ENCODE measurements at places on chromosomes 4 and X.

GRCh38 chrX:109384699-109385098 is 97.2 kb downstream of the GUCY2F start:
- no peak for DNase-seq

GRCh38 chrX:43641691-43642090 is 14.4 kb upstream of the MAOA start:
- DNase-seq: no peak

GRCh38 chr4:184265546-184266351 is 48.1 kb upstream of the ENPP6 start:
- DNase-seq: peak; percentile 59

GRCh38 chrX:132401935-132402334 is 86.9 kb downstream of the MBNL3 start:
- DNase-seq: no peak

DNA sequence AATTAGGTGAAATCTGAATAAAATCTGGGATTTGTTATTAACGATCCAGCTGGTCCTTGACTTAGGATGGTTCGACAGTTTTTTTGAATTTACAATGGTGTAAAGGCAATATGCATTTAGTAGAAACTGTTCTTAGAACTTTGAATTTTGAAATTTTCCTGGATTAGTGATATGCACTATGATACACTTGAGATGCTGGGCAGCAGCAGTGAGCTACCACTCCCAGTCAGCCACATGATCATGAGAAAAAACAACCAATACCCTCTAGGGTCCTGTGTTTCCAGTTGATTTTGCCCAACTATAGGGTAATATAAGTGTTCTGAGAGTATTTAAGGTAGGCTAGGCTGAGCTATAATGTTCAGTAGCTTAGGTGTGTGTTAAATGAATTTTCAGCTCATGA is 303.7 kb downstream of the GPAT3 start:
- DNase-seq: no peak

GRCh38 chrX:39724544-39724943 is 373.2 kb downstream of the BCOR start:
- no peak for DNase-seq

DNA sequence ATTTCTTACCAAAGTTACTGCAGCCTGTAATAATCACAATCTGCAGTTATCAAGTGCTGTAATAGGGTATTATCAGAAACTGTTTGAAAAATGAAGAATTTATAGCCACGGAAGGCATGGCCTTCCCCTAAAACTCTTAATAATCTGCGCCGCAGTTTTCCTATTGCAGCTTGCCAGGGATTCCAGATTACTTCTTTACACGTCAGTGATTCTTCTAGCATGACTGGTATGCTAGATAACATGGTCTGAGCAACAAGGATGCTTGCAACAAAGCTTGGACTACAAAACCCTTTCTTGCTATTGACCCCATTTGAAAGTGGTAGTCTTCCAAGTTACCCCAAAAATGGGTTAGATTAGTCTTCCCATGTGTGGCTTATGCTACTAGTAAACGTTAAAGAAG is 47.2 kb upstream of the GK2 start:
- no peak for DNase-seq
